T-cell (primary cell): ENCODE measurements at places on chromosomes 5 and 9.

DNA sequence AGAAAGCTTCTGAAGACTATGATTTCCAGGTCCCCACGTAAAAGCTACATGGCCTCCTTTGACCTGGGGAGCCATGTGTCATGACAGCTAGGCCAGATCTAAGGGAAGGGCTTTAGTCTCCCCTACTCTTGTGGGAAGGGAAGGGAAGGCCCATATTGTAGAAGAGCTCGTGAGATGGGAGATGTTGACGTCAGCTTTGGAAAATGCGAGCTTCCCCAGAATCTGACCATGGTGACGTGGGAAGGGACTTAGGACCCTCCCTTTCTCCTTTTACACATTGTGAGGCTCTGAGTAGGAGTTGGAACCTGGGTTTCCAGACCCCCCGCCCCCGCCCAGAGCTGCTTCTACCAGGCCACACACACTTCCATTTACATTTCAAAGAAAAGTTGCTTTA lies 165.5 kb downstream of the SYK start:
- DNase-seq = no peak

- no peak for DNase-seq
Measured at GRCh38 chr5:74325866-74326265, 314.7 kb downstream of the ENC1 start.

GRCh38 chr5:75571547-75571946 lies 39.7 kb upstream of the ANKDD1B start:
- DNase-seq = no peak

DNA sequence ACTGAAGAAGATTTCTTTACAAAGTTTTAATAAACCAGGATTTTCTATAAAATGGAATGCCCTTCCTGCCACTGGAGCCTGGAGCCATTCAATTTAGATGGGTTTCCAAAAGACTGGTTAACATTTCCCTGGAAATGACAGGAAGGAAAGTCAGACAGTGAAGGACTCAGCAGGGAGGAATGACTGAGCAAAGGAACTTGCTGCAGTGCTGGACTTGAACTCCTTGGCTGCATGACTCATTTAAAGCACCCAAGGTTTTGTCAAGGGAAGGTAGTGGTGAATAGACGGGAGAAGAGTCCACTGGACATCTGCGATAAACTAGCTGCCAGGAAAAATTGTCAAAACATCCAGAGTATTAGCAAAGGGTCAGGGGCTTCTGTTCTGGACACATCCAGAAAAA lies 163.8 kb upstream of the SLC28A3 start:
- no peak for DNase-seq

DNA sequence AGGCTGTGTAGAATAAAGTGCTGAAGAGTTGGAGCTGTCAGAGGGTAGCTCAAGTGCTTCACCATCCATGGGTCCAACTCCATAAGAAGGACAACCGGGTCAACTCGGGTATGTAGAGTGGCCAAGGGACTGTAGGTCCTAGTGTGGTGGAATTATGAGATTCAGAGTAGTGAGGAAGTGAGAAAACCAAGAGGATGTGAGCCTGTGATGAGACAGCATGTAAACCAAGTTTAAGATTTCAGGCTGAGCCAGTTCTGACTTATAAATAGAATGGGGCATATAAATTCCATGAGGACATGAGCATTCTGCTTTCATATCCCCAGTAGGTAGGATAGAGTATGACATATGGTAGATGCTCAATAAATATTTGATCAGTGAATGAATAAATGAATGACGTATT lies 96.3 kb downstream of the CFAP95 start:
- DNase-seq = no peak

DNA sequence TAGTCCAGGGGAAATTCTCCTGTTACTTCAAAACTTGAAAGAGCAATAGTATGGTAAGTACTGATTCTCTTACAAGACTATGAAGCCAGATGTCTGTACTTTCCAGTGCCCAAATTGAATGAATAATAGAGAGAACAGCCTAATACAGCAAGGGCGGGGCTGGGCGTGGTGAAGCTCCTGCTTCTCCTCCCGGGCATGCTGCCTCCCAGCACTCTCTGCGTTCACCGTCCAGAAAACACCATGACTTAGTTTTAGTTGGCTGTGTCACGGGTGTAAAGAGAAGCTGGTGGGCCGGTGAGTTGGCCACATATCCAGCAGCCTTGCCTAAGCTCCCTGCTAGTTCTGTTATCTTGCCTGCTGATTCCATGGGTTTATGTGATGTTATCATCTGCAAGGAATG lies 40.7 kb upstream of the ADAMTS2 start:
- no peak for DNase-seq

GRCh38 chr5:6069496-6070185 lies 308.7 kb downstream of the MED10 start:
- DNase-seq = no peak

- DNase-seq = no peak
Measured at GRCh38 chr5:143093452-143094086, 309.9 kb downstream of the NR3C1 start.

DNA sequence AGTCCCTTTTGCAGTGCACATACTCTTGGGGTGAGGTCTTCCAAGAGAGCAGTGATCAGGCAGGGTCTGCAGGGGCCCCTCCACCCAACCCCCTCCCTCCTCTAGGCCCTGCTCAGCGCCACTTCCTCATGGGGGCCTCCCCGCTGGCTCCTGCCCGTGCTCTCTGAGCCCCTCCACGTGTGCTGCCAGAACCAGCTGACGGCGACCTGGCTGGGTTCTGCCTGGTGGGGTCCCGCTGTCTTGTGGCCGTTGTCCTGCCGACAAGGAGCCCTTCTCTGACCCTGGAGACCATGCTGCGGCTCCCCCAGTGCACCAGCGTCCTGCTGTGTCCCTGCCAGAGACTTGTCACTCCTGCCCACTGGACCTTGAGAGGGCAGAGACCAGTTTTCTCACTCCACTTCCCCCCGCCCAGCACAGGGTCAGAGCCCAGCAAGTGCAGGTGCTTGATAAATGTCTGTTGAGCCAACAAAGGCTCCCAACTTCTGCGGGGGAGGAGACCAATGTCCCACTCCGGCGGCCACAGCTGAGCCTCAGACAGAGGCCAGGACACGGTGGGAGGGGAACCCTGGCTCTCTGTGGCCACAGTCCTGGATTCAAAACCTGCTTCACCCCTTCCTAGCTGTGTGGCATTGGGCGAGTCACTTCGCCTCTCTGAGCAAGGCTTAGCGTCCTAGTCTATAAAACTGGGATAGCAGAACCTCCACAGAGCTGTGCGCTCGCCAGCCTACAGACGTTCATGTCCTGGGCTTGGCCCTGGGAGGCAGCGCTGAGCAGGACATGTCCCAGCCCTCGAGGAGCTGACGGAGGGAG lies 24.8 kb downstream of the SARDH start:
- DNase-seq = no peak

GRCh38 chr5:146644831-146645230 lies 128.8 kb upstream of the GPR151 start:
- DNase-seq = no peak

DNA sequence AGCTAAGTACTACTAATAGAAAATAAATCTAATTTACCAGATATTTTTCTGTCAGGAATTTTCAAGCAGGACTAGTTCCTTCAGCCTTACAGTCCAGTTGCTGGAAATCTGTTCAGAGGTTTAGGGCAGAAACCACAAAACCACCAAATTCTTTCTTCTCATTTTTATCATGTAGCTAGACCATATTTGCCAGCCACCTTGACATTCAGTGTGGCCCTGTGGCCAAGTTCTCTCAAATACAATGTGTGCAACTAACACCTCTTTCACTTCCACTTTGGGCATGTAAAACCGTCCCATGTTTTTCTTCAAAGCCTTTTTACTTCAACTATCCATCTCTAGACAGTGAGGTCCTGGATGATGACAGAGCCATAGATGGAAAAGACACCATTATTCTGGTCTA lies 1133.2 kb upstream of the CDH18 start:
- no peak for DNase-seq

DNA sequence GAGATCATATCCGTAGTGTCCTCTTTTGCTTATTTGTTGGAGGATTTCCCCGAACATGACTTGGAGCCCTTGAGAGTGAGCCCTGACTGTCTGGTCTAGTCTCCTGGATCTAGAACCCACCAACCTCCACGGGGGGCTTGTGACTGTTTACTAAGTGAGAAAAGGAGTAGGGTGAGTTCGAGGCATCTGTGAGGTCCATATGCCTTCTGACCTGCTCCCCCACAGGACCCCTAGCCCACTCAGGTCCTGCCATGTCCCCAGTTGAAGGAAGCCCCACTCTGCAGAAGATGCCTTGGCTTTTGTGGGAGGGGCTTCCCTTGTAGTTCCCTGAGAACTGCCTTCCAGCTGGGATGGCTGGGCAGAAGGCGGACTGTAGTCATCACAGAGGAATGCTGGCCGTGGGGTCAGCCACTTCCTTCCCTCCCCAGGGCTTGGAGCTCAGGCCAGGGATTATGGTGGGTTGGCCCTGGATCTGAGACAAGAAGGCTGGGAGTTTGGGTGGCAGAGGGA lies 7.0 kb upstream of the IRF1 start:
- DNase-seq = no peak

- DNase-seq = no peak
Measured at GRCh38 chr9:135332516-135332915, 147.1 kb upstream of the PPP1R26 start.

GRCh38 chr5:175406300-175406699 lies 37.7 kb downstream of the DRD1 start:
- no peak for DNase-seq

- no peak for DNase-seq
Measured at GRCh38 chr5:15992918-15993317, 186.7 kb downstream of the MARCHF11 start.

DNA sequence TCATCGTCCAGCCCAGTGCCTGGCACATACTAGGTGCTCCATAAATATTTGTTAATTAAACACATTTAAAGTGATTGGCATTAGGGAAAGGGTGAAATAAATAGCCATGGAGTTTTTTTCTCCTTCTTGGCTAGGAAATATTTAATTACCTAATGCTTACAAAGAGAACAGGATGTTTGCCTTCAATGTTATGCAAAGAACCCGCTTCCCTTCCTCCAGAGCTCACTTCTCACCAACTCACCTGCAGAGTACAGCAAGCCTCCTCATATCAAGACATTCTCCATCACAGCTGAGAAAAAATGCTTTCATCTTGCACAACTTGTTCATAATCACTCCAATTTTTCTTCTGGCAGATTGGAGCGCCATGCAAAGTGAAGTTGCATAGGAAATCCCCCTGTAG lies 161.7 kb upstream of the STK32A start:
- DNase-seq = no peak

- DNase-seq = no peak
Measured at GRCh38 chr9:86337469-86338108, 16.6 kb downstream of the TUT7 start.
